ENCODE measurements at places on chromosomes 2 and 18.

- H3K36me3 ChIP-seq = no peaks in the 10 kb centered on the region
- no peaks in the 10 kb centered on the region for H3K27me3 ChIP-seq
- DNase-seq = no peak
- no peak overlapping the region for H3K27ac ChIP-seq
Observed at GRCh38 chr18:41732356-41732755, 222.7 kb upstream of the PIK3C3 start.

DNA sequence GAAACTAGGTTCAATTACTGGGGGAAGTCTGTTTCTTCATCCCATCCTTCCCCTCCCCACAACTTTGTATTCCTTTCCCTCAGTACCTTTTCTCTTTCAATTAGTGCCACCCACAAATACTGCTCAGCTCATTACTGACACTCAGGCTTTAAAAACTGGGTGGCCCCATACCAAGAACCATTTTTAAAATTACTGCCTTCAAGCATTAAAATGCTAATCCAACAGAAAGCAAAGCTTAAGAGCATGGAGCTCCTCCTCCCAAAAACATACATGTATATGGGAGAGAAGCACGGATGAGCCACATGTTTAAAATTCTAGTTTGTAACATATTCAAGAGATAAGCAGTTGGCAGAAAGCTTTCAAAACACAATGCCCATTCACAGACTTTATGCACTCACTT, 44.0 kb downstream of the IRS1 start:
- H3K27me3 ChIP-seq = no peaks in the 10 kb centered on the region
- no peak overlapping the region for H3K4me3 ChIP-seq
- H3K27ac ChIP-seq = no peak overlapping the region
- no peaks in the 10 kb centered on the region for H3K36me3 ChIP-seq

DNA sequence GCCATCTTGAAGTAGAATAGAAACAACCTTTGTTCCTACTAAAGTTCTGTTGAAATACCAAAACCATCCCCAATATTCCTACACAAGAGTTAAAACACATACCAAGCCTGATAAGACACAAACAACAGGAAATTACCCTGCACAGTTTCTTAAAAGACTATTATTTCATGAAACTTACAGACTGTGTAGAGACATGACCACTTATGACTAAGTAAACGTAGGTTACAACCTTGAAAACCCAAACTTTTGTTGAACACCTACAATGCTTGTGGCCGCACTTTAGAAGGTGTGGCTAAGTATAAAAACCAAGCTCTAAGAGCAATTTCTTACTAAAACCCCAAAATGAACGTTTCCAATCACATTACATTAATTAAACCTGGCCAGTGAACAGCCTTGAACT, 2.0 kb downstream of the SMAD2 start:
- H3K4me3 ChIP-seq = no peak overlapping the region
- no peaks in the 10 kb centered on the region for H3K36me3 ChIP-seq
- no peak for DNase-seq
- no peaks in the 10 kb centered on the region for H3K27me3 ChIP-seq
- H3K4me1 ChIP-seq = peaks cover 48% of the 10 kb centered on the region
- H3K27ac ChIP-seq = peak overlapping the region; percentile 13

GRCh38 chr2:11716689-11717321, 29.6 kb upstream of the LPIN1 start:
- no peak for DNase-seq
- H3K36me3 ChIP-seq = no peaks in the 10 kb centered on the region
- H3K4me3 ChIP-seq = no peak overlapping the region

DNA sequence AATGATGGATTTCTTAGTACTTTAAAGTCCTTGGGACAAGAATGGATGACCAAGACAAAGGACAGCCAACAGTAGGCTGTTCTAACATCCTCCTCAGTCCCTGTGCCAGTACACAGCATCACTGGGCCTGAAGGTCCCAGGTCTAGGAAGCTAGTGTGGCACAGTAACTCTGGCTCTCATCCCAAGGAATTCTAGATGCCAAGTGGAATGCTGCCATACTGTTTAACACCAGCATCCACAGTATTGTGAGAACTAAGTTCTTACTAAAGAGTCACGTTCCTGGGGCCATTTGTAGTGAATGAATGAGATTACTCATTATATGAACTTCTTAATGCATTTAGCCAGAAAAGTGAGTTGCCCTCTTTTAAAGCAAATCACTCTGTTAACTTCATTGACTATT, 68.2 kb upstream of the LYPD1 start:
- no peak for DNase-seq
- H3K27me3 ChIP-seq = no peaks in the 10 kb centered on the region
- H3K4me3 ChIP-seq = no peak overlapping the region
- no peaks in the 10 kb centered on the region for H3K36me3 ChIP-seq
- no peak overlapping the region for H3K27ac ChIP-seq

- H3K4me3 ChIP-seq = no peak overlapping the region
- peaks cover 4% of the 10 kb centered on the region for H3K4me1 ChIP-seq
- peaks cover 17% of the 10 kb centered on the region for H3K36me3 ChIP-seq
- DNase-seq = peak; percentile 21
Observed at GRCh38 chr18:12500986-12501385, 93.3 kb downstream of the PRELID3A start.

GRCh38 chr2:72147303-72147971, at the start of gene CYP26B1:
CYP26B1 (minus strand) TSS chr2:72147862; CDS start chr2:72147834, 28 bp downstream.
- peaks cover 80% of the 10 kb centered on the region for H3K4me1 ChIP-seq
- H3K27ac ChIP-seq = no peak within 1 kb of the TSS
- peaks cover 1% of the 10 kb centered on the region for H3K27me3 ChIP-seq

Measured in upper lobe of left lung (tissue), 6 donors.